ENCODE measurements at places on chromosomes 6 and 20. TPM values are rescaled to one million over a fixed set of nuclear protein-coding genes. Genes with fewer than 3 reads are reported as not detected.

- DNase-seq = no peak
- no peaks in the 10 kb centered on the region for H3K4me1 ChIP-seq
- no peaks in the 10 kb centered on the region for H3K36me3 ChIP-seq
- peaks cover 8% of the 10 kb centered on the region for H3K27me3 ChIP-seq
- no peak overlapping the region for H3K4me3 ChIP-seq
Measured at GRCh38 chr6:40138273-40138720, 204.0 kb upstream of the MOCS1 start.

THEMIS gene
- not detected for total RNA-seq

DNA sequence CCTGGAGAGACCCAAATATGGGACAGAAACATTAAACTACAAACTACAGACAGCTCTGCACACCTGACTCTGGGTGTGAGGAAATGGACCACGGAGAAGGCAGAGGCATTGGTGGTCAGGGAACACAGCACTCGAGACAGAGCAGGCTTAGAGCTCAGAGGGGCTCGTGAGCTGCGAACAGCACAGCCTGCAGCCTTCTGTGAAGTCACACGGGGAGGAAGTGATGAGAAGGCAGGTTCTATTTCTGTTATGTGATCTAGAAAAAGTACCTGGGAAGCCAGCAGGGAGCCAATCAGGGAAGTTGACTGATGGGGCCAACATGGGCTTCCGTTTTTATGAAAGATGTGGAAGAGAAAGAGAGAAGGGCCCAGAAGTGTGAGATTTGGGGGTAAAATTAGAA is 88.9 kb upstream of the SNAP25 start:
- no peaks in the 10 kb centered on the region for H3K36me3 ChIP-seq
- H3K4me3 ChIP-seq = no peak overlapping the region
- H3K27ac ChIP-seq = no peak overlapping the region
- no peak for DNase-seq
- peaks cover 10% of the 10 kb centered on the region for H3K27me3 ChIP-seq

GRCh38 chr20:3315136-3315535 is 76.1 kb upstream of the SLC4A11 start:
- no peaks in the 10 kb centered on the region for H3K36me3 ChIP-seq
- H3K4me3 ChIP-seq = no peak overlapping the region
- no peak for DNase-seq
- H3K27ac ChIP-seq = no peak overlapping the region

TNFRSF6B gene
- total RNA-seq = not detected

TNFAIP3 gene
- 7.8 TPM for total RNA-seq

RPS18 gene
- 2,442 TPM for total RNA-seq

DNA sequence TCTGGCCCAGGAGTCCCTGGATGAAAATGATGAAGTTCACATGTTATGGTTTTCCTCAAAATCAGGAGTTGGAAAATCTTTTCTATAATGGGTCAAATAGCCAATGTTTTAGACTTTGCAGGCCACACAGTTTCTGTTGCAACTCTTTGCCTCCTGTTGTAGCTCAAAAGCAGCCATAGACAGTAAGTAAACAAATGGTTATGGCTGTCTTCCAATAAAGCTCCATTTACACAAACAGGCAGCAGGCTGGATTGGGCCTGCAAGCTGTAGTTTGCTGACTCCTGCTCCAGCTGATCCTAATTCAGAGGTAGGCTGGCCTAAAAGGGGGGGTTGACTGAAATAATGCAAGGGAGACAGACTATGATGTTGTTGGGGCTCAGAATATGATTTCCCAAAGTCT is 33.0 kb downstream of the METTL24 start:
- no peaks in the 10 kb centered on the region for H3K27me3 ChIP-seq
- H3K27ac ChIP-seq = no peak overlapping the region
- DNase-seq = no peak

SCUBE3 gene
- 0.10 TPM for total RNA-seq

TCEA2 gene
- 100 TPM for total RNA-seq

GRCh38 chr6:162109480-162110050 is 618.0 kb downstream of the PRKN start:
- no peaks in the 10 kb centered on the region for H3K4me1 ChIP-seq
- no peak overlapping the region for H3K27ac ChIP-seq
- H3K36me3 ChIP-seq = no peaks in the 10 kb centered on the region
- no peak overlapping the region for H3K4me3 ChIP-seq
